CD4-positive, alpha-beta T cell treated with Interleukin-4 for 4 hours (primary cell): ENCODE measurements at places on chromosomes 7 and 10.

GRCh38 chr7:151056666-151057505 lies 811 bp downstream of the CDK5 start:
- DNase-seq, result no peak

- DNase-seq, result no peak
Observed at GRCh38 chr7:108375668-108376067, 80.6 kb downstream of the NRCAM start.

- no peak for DNase-seq
Observed at GRCh38 chr7:124101173-124101768, 68.4 kb upstream of the TMEM229A start.

DNA sequence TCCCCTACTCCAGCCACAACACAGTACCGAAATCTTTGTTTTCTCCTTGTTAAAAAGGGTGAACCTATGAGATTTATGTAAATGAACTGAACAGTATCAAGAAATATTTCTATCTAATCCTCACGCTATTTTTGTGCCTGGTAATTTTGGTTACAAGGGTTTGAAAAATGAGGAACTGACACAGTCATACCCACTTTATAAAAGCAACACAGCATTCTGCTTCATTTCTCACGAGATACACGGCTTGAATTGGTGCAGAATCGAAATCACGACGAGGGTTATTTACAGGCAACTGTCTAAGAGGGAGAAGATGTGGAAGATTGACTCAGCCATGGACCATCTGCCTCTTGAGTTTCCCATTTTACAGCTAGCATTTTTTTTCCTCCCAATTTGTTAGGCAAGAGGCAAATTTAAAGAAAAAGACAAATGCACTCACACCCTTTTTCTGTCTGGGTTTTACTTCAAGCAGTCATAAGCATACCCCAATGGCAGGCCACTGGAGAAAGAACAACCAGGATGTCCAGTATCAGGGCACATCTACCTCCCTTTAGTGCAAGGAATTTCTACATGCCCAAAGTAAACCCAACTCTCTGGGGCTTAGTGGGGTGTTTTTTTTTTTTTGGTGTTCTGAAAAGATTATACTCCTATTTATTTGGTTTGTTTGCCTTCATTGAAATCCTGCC lies 108.1 kb downstream of the ITGB8 start:
- DNase-seq, result no peak

DNA sequence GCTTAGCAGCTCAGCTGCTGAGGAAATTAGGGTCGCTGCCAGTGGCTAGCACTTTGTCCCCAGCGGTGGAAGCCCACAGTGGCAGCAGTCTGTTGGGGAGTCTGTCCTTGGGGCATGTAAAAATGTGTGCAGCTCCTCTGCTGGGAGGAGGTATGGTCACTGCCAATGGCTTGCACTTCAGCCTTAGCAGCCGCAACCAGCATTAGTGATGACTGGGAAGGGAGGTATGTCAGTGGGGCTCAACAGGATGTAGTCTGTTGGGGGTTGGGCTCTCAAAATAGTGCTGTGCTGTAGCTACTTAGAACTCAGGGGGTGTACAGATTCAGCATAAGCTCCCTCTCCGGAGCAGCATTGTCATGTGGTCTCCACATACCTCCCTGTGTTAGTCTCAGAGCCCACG lies 189.9 kb downstream of the ZEB1 start:
- no peak for DNase-seq

- DNase-seq, result no peak
Observed at GRCh38 chr7:55134786-55135185, 116.0 kb downstream of the EGFR start.

- no peak for DNase-seq
Observed at GRCh38 chr10:36597756-36598320, 527.6 kb upstream of the ANKRD30A start.

DNA sequence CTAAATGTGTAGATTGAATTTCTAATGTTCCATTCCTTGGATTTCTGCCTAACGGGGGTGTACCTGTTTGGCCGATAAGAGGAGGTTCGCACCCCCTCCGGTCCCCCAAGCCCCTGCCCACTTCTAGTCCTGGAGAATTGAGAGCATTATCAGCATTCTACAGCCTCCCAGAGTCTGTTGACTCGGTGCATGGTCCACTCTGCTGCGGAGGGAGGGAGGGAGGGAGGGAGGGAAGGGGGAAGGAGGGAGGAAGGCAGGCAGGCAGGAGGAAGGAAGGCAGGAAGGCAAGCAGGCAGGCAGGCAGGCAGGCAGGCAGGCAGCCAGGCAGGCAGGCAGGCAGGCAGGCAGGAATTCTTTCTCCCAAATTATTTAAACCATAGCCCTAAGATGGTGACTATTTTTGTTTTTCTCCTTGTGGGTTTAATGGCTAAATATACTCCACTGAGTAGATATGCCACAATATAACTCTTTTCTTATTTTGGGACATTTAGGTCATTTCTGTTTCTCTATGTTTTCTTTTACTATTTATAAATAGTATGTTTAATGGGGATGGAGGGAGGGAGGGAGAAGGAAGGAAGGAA lies 69.5 kb upstream of the CHST15 start:
- no peak for DNase-seq

- DNase-seq, result no peak
Observed at GRCh38 chr10:132480356-132480755, 57.2 kb upstream of the INPP5A start.

DNA sequence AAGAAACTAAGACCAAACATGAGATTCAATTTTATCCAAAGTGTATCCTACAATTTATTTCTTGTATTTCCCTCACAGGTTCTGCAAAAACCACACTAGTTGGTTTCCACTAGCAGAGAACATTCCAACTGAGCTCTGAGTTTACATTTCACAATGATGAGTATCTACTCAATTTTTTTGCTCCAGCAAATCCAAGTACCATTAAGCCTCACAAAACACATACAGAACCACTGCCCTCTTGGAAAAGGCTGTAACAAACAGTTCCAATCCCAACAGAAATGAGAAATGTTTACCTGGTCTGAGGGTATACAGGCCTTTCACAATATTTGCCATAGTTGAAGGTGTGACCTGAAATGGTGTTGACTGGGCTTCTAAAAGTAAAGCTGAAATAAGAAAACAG lies 59.9 kb downstream of the CACUL1 start:
- no peak for DNase-seq

DNA sequence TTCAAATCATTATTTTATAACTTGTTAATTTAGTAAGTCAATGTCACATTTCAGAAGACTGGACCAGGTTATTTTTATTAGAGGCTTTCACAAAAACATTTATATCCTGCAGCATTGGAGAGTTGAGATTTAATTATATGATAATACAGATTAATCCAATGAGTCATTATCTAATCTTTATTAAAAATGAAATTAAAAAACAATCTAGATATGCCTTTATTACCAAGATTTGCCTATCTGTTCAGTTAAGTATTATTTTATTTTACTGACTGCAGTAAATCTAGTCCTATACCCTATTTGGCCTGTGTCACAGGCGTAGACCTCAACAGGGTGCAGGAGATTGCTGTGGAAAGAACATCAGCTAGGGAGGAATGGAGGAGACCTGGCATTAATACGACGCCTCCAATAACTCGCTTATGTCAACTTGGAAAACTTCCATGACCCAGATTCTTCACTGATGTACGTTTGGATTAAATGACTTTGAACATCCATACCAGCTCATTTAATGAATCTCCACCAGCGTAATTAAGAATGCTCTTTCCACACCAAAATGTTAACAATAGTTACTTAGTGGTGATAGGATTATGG lies 18.2 kb downstream of the PAXIP1 start:
- no peak for DNase-seq

GRCh38 chr7:5541087-5541992 lies 117.7 kb upstream of the TNRC18 start:
- DNase-seq, result no peak

GRCh38 chr10:31754803-31755624 lies 173.6 kb downstream of the ARHGAP12 start:
- no peak for DNase-seq
